Left renal cortex interstitium (tissue), 4 donors: ENCODE measurements at places on chromosomes 13 and 19. TPM values are rescaled to one million over a fixed set of nuclear protein-coding genes. Genes with fewer than 3 reads are reported as not detected.

DNA sequence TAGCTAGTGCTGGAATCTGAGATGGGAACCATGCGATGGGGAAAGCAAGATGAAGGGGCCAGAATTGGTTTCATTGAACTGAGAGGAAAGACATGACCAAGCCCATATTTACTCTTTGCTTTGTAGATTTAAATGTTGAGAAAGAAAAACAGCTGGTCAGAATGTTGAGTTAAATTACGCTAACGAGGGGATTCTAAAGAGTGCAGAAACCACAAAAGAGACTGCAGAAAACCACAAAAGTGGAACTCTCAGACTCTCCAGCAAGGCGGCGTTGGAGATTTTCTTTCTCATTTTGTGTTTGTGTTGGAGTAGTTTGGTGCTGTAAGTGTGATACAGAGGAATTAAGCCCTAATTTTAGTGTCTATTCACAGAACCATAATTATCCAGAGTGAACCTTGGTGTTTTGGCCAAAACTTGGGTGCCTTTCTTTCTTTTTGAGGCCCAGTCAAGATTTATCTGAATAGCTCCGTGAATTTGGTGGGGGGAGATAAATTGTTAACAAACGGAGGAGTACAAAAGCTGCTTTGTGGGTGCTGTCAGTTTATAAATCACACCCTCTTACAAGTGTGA, 26.3 kb downstream of the SAE1 start:
- DNase-seq: no peak

The RPS5 gene
- polyA plus RNA-seq: 891 TPM

DNA sequence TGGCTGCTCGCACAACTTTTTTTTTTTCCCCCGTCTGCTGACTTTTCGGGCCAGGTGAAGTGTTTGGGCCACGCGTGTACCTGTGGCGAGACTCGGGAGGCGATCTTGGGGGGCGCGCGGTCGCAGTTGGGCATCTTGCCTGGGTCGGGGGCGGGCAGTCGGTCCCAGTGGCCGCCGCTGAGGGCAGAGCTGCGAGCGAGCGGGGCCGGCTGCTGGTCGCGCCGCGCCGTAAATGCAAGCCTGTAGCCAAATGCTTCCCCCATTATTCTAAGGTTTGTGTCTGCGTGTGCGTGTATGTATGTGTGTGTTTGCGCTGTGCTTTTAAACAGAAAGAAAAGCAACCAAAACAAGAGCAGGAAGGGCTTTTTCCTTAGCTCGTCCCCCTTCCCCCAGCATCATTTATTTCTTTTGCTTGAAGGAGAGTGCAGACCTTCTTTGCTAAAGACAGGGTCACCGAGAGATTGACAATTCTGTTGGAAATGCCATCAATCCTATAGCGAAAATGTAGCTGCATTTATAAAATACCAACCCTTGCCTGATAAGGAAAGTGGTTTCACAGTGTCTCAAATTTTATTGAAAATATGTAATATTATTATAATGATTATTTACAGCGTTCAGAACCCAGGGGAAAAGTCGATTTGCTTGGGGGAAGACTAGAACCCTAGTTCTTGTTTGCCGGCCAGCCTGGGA, 143.2 kb upstream of the ZNF536 start:
- peak; percentile 16 for DNase-seq

DNA sequence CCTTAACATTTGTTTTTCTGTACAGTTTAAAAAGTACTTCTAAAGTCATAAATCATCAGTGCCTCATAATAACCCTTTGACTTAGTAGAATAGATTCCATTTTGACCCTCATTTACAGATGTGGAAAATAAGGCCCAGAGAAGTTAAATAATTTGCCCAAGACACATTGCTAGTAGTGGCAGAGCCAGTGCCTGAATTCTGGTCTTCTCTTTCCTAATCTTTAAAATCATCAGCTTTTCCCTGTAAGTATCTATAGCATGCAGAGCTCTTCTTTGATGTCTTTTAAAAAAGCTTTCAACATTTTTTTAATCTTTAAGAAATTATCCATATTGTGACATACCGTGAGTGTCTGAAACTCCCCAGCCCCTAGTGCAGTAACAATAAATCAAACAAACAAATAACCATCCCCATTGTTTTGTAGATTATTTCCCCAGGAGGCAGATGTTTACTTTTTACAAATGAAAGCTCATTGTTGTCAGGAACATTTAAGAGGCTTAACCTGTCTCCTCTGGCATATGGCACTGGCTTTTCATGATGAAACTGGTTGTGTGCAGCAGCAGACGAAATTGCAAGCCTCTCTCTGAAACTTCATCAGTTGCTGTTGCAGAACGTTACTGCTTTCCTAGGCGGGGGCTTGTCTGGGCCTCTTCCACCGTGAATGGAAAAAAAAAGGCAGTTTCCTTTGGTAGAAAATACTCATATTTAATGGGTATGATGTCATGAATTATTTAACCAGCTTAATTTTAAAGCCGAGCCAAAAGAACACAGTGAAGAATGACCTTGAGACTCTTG, 31.7 kb upstream of the PCDH8 start:
- DNase-seq: no peak

GRCh38 chr13:93284064-93284463, 57.5 kb downstream of the GPC6 start:
- DNase-seq: no peak

The CEACAM1 gene
- polyA plus RNA-seq: 15.3 TPM

The ZNF492 gene
- polyA plus RNA-seq: 3.3 TPM

DNA sequence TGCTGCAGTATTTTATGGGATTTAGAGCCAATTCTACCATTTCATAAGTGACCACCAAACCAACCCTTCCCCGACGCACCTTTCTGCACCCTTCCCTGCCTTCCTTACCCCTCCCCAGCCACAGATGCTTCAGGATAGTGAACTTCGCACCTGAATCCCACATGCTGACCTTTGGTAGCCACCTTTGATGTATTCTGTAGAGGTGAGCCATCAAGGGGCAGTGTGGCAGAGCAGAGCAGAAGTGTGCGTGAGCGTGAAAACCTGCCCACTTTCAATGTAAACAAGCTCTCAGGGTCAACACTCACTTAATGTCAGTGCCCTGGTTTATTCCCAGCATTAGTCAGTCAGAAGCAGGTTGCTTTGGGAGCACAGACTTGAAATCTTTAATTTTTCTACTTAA, 107.7 kb downstream of the FRY start:
- DNase-seq: no peak

- DNase-seq: no peak
Measured at GRCh38 chr13:45733361-45733760, 31.2 kb downstream of the CBY2 start.

GRCh38 chr13:83531022-83531421, 351.3 kb downstream of the SLITRK1 start:
- DNase-seq: no peak

- DNase-seq: no peak
Measured at GRCh38 chr13:41458187-41458760, 924 bp downstream of the RGCC start.

- DNase-seq: no peak
Measured at GRCh38 chr19:30001301-30001700, 59.3 kb downstream of the URI1 start.

DNA sequence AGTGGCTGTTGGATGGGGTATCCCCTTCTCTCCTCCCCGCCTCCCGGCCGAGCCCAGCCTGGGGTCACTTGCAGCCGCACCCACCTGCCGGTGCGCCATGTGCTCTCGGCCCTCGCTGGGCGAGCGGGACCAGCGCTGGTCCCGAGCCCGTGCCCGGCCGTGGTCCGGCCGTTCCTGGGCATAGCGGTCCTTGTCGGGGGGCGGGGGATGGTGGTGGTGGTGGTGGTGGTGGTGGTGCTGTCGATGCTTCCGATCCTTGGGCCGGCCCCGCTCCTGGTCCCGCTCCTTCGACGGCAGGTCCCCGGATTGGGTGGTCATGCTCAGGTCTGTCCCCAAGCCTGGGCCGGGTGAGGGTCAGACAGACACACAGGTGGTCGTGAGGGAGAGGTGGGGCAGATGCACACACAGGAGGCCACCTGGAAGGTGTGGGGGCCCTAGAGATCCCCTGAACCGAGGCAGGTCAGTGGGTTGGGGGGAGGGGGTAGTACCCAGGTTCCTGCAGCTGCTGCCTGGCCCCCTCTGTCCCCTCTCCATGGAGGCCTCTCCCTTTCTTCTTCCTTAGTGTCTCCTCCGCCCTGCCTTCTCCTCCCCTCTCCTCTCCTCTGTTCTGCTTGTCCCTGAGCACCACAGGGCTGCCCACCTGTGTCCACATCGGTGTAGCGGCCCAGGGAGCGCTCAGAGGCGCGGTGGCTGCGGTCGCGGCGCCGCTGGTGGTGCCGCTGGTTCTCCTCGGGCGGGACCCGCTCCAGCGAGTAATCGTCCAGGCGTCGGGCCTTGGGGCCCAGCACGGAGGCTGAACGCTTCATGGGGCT, 58.7 kb downstream of the IER2 start:
- no peak for DNase-seq

DNA sequence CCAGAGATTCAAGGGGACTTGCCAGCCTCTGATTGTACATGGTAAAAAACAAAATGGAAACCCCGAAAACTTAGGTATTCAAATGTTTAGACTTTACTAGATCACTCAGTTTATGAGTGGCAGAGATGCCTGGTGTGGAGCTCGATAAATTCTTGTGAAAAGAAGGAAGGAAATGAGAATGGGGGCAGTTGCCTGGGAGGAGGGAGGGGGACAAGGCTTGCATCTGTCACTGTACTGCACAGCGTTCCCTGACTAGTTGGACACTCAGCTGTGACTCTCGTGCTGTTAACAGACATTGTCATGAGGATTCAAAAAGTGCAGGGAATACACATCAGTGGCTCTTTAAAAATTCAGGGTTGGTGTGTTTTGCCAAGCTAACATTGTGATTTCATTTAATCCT, 232.9 kb downstream of the ZIC5 start:
- no peak for DNase-seq

GRCh38 chr19:12899891-12900518, 9.0 kb downstream of the GCDH start:
- DNase-seq: no peak

DNA sequence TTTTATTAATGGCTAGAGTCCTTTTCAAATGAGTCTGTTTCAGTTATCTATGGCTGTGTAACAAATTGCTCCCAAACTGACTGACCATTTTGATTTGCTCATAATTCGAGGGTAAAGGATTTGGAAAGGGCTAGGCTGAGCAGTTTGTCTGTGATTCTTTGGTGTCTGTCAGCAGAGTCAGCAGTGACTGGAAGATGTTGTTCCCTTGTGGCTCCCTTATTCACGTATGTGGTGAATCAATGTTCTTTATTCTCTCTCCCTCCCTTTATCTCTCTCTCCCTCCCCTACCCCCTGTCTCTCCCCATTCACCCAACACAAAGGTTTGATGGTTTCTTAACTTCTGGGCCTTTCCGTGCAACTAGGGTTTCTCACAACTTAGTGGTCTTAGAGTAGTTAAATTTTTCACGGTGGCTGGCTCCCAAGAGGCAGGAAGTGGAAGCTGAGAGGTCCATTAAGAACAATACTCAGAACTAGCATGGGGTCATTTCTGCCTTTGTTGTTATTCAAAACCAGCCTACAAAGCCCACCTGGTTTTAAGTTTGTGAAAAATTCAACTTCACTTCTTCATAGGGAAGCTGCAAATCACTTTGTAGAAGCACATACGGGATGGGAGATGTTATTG, 772.5 kb upstream of the SLITRK1 start:
- no peak for DNase-seq

DNA sequence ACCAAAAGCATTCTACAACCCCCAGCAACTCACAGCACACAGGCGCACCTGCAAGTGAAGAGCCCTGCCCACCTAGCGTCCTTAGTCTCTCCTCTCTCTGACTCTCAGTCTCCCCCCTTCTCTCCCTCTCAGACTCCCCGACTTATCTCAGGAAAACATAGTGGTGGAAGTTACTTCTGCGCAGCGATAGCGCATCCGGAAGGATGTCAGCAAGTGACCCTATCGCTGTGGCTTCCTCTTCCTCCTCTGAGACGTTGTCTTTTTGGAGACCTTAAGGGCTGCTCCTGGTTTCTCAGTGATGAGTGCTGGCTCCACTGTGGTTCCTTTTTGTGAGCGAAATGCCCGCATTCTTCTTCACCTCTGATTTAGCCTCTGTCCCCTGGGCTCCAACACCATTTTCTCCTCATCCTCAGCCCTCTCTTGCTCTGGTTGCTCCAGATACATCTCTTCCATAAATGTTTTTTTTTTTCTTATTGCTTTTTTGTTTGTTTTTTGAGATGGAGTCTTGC, 1.4 kb upstream of the YIF1B start:
- DNase-seq: no peak

DNA sequence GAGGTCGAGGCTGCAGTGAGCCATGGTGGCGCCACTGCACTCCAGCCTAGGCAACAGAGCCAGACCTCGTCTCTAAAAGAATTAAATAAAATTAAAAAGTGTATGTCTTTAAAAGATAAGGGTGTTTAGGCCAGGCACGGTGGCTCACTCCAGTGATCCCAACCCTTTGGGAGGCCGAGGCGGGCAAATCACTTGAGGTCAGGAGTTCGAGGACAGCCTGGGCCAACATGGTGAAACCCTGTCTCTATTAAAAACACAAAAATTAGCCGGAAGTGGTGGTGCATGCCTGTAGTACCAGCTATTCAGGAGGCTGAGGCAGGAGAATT, 7.5 kb upstream of the SDHAF1 start:
- no peak for DNase-seq

- DNase-seq: no peak
Measured at GRCh38 chr13:31755803-31756212, 16.5 kb downstream of the RXFP2 start.

The ARHGAP45 gene
- 14.9 TPM for polyA plus RNA-seq

DNA sequence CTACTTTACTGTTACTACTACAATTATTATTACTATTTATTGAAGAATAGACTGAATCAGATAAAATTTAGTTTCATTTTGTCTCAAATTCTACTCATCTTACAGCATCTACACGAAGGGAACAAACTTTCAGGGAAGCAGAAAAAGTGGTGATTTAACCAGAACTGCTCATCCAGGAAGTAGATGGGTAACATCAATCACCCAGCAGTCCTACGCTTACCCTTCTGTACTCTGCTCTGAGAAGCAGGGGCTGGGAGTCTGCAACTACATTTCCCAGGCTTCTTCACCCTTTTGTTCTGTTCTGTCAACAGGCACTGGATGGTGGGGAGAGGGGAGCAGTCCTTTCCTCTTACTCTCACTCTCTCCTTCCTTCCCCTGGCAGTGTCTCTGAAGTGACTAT, 31.4 kb upstream of the GGACT start:
- no peak for DNase-seq

The ZNF776 gene
- 44.3 TPM for polyA plus RNA-seq

DNA sequence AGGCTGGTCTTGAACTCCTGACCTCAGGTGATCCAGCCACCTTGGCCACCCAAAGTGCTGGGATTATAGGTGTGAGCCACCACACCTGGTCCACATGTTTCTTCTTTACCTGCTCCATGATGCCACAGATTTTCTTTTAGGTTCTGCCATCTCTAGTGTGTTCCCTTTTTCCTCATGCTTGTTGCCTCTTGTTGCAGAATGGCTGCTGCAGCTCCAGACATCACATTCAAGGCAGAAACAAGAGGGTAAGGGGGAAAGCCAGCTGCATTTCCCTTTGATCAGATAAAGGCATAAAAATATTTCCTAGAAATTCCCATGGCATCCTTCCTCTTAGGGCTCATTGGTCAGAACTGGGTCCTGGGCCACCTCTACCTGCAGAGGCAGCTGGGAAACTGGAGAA, 12.3 kb upstream of the CCDC124 start:
- DNase-seq: no peak
